ENCODE measurements at places on chromosomes 6 and 20.

DNA sequence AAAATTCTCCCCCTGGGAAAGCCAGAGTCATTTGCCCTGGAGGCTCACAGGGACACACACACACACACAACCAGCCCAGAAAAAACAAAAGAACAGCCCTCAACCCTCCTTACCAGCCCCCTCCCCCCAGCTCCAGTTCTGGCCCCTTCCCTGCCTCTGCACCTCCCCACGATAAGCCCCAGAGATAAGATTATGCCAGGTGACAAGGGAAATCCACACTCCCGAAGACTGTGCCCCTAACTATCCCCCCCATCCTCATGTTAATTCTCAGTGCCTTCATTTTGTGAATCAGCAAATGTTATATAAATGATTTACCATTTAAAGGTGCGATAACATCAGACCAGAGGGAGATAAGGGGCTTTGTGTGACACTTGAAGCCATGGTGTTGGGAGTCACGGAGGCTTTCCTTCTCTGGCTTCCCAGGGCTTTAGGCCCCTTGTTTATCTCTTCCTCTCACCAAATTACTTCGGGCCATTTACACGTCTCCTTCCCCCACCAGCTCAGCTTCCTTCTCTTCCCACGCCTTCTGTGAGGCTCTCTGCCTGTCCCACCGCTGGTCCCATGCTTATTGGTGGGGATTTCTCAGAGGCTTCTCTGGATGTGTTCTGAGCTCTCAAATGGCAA lies 12.5 kb upstream of the FOXC1 start:
- no peak overlapping the region for H3K4me3 ChIP-seq
- H3K27me3 ChIP-seq: peaks cover 36% of the 10 kb centered on the region
- DNase-seq: no peak
- no peak overlapping the region for H3K27ac ChIP-seq

- no peak for DNase-seq
- no peak overlapping the region for H3K4me3 ChIP-seq
- H3K4me1 ChIP-seq: peaks cover 26% of the 10 kb centered on the region
These were observed 2.9 kb upstream of the YTHDF1 start for GRCh38 chr20:63218701-63219446.

- no peaks in the 10 kb centered on the region for H3K27me3 ChIP-seq
- H3K4me3 ChIP-seq: no peak overlapping the region
- H3K27ac ChIP-seq: no peak overlapping the region
- H3K4me1 ChIP-seq: no peaks in the 10 kb centered on the region
- H3K36me3 ChIP-seq: no peaks in the 10 kb centered on the region
These were observed 201.4 kb downstream of the IBTK start for GRCh38 chr6:82045965-82046756.

GRCh38 chr20:38842026-38842425 lies 36.5 kb downstream of the PPP1R16B start:
- no peak overlapping the region for H3K4me3 ChIP-seq
- no peak for DNase-seq
- no peak overlapping the region for H3K27ac ChIP-seq
- H3K36me3 ChIP-seq: no peaks in the 10 kb centered on the region

DNA sequence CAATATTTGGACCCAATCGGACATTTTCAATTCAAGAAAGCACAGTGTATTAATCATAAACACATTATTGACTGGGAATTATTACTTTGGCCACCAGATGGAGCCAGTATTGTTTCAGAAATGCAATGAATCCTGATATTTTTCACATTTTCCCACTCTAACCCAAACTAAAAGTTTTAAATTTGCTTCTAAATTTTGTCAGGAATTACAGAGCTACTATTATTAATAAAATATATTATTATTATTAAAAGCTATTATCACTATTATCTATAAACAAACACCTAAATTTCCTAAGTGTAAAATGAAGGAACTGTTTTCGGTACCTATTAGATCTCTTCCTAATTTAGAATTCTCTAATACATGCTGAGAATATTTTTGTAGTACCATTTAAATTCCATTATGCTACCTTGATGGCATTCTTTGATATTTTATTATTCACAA lies 245.3 kb downstream of the OGFRL1 start:
- H3K27me3 ChIP-seq: no peaks in the 10 kb centered on the region
- H3K4me3 ChIP-seq: no peak overlapping the region
- peak; percentile 34 for DNase-seq
- no peaks in the 10 kb centered on the region for H3K36me3 ChIP-seq

- DNase-seq: no peak
- no peak overlapping the region for H3K27ac ChIP-seq
- no peaks in the 10 kb centered on the region for H3K27me3 ChIP-seq
- H3K4me1 ChIP-seq: no peaks in the 10 kb centered on the region
- H3K4me3 ChIP-seq: no peak overlapping the region
These were observed 85.6 kb downstream of the QKI start for GRCh38 chr6:163500105-163500504.

DNA sequence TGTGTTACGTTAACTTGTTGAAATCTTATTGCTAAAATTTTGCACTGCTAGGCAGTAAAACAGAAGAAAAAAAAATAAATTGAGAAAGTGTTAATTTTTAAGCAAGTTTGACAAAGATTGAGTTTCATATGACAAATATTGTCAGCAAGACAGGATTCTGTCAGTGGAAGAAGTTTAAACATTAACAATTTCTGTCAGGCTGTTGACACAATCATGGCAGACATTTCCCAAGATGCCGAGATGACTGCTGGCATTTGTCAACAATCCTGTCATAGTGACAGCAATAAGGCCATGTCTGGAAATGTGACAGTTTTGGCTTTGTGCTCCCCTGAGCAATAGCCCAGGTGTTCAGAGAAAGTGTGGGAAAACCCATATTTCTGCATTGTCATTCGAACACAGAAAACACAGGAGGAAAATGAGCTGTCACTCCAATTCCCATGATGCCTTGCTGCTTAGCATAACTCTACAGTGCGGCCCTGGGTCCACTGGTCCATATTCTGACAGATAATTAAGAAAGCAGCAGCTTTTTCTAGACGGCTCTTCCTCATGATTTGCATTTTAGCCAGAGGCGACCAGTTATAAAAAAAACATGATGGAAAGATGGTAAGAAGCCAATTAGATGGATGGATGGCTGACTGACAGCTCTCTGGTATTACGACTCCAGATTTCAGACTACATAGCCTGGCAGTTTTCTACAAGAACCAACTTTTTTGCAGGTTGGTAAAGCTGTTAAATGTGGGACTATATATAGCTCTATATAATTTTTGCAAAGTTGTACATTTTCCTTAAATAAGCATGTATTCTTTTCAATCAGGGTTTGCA lies 43.6 kb upstream of the DEFB112 start:
- no peaks in the 10 kb centered on the region for H3K36me3 ChIP-seq
- DNase-seq: no peak
- no peak overlapping the region for H3K4me3 ChIP-seq
- no peaks in the 10 kb centered on the region for H3K4me1 ChIP-seq

DNA sequence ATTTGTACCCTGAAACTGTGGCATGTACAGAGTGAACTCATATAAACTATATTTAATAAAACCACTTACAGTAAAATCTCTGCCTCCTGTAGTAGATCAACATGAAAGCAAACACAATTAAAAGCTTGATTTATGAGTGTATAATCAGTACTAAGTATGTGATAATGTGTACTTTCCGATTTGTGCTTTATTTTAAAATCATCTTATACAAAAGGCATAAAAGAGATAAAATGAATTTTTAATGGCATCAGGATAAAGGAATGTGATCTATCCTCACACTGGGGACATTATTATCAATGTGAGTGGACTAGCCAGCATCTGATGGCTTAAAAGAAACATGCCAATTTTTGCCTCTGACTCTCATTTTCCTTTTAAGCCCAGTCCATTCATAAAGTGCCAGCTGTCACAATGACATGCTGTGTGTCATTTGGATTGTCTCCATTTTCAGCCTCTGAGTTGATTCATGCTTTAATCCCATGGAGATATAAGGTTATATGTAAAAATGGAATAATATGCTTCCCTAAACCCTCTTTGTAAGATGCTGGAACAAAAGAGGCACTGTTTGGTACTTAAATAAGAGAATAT lies 831.6 kb upstream of the EYS start:
- H3K4me1 ChIP-seq: no peaks in the 10 kb centered on the region
- no peak overlapping the region for H3K4me3 ChIP-seq
- DNase-seq: peak; percentile 5

DNA sequence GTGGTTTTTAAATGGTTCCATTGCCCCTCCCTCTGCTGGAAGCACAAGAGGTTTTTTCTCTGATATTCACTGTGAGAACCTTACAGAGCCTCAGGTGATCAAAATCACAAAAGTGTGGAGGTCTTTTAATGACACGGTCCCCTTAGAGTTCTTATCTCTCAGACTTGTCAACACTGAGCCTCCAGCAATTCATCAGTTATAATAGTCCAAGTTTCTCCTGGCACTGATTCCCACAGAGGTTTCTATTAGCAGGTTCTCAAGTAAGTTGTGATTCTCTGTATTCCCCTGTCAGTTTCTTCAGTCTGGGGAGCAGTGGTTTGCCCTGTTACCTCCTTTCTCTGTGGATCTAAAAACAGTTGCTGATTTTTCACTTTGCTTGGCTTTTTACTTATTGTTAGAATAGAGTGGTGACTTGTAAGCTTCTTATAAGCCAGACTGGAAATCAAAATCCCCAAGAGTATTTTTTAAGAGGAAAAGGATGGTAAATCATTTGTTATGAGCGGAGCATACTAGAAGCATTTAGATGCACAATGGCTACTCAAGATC lies 157.4 kb upstream of the BMP5 start:
- no peaks in the 10 kb centered on the region for H3K36me3 ChIP-seq
- no peak for DNase-seq
- no peaks in the 10 kb centered on the region for H3K27me3 ChIP-seq
- no peaks in the 10 kb centered on the region for H3K4me1 ChIP-seq
- no peak overlapping the region for H3K27ac ChIP-seq

GRCh38 chr6:46097366-46097765 lies 32.4 kb upstream of the ENPP4 start:
- H3K4me1 ChIP-seq: no peaks in the 10 kb centered on the region
- H3K36me3 ChIP-seq: no peaks in the 10 kb centered on the region
- no peak overlapping the region for H3K4me3 ChIP-seq
- no peaks in the 10 kb centered on the region for H3K27me3 ChIP-seq

- no peak overlapping the region for H3K27ac ChIP-seq
- no peaks in the 10 kb centered on the region for H3K27me3 ChIP-seq
- no peaks in the 10 kb centered on the region for H3K4me1 ChIP-seq
- H3K4me3 ChIP-seq: no peak overlapping the region
These were observed 52.9 kb upstream of the RNF144B start for GRCh38 chr6:18334251-18334650.
